ENCODE measurements at places on chromosomes 6 and 20.

- DNase-seq = no peak
Measured at GRCh38 chr6:141877275-141877983, 255.3 kb upstream of the GJE1 start.

GRCh38 chr6:133236932-133237331 is 4.2 kb upstream of the EYA4 start:
- DNase-seq = no peak

GRCh38 chr6:139979021-139979725 is 604.7 kb upstream of the CITED2 start:
- DNase-seq = no peak

DNA sequence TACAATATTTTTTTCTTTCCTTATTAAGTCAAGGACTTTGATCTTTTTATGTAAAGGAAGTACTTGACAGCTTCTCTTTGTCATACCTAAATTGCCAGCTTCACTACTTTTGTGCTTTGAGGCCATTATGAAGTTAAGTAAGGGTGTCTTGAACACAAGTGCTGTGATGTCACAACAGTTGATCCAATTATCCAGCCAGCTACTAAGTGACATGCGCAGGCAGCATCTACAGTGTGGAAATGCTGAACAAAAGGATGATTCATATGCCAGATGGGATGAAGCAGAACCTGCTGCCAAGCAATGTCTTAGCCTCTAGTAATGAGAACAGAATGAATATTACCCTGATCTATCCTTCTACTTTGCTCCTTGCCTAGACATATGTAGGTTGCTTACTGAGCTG is 68.3 kb upstream of the TMEM244 start:
- no peak for DNase-seq

GRCh38 chr6:109182578-109182977 is 87.3 kb downstream of the CEP57L1 start:
- no peak for DNase-seq

- no peak for DNase-seq
Measured at GRCh38 chr6:33566182-33567084, 13.6 kb downstream of the BAK1 start.

DNA sequence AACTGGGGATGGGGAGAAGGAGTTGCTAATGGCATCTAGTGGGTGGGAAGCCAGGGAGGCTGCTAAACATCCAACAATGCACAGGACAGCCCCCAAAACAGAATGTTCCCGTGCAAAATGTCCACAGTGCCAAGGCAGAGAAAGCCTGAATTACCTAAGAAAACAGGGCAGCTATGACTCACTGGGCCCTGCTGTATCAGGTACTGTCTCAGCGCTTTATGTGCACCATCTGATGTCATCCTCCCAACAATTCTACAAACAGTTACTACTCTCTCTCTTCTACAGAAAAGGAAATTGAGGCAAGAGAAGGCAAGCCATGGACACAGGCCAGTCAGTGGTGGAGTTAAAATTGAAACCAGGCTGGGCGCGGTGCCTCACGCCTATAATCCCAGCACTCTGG is 3.1 kb downstream of the YTHDF1 start:
- no peak for DNase-seq

DNA sequence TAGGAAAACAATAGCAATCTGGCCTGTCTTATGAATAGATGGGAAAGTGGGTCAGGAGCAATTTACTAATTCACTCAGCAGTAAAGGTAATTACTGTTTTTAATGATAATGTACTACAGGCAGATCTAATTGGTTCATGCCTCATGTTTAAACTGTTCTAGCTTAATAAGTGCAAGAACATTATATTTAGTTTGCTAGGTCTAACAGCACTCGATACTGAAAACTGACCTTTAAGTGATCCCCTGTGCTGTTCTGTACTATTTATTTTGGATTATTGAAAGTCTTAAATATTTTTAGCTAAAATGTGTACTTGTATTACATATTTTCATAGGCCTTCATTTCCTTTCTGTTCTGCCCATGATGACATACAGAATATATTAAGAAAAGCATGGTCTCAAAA is 998.0 kb upstream of the GJE1 start:
- no peak for DNase-seq

DNA sequence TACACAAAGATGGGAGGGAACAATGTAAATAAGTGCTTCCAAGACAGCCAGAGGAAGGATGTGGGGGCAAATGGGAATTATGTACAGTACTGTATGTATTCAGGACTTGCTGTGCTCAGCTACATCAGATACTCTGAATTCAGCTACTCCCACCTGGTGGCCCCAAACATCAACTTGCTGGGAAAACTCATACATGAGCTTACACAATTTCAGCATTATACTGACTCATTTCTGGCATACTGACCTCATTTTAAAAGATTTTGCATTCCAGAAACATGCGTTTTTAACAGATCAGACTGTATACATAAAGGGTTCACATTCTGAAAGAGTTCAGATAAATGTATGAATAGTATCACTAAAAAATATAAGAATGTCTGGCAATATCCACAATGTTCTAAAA is 59.7 kb downstream of the GPX5 start:
- peak; percentile 46 for DNase-seq

DNA sequence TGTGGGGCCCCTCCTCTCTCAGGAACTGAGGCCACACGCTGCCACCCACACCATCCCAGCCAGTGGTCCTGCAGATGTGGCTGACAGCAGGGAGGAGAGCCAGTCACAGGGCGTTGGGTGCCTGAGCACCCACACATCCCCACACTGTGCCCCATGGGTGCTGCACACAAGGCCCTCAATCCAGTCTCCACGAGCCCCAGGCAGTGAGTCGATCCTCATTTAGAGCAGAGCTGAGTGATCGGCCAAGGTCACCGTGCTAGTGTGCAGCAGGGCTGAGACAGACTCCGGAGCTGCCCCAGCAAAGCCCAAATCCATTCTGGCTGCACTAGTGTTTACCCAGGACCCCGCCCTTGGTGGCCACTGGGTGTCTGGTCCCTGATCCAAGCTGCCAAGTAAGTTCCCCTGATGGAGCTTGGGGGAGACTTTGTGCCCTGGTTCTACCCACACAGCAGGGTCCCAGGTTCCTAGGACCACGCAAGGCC is 9.0 kb downstream of the C20orf203 start:
- no peak for DNase-seq

GRCh38 chr6:106510090-106510970 is 119.0 kb downstream of the RTN4IP1 start:
- DNase-seq = peak; percentile 96

GRCh38 chr6:147738099-147738498 is 229.6 kb downstream of the SAMD5 start:
- DNase-seq = no peak

DNA sequence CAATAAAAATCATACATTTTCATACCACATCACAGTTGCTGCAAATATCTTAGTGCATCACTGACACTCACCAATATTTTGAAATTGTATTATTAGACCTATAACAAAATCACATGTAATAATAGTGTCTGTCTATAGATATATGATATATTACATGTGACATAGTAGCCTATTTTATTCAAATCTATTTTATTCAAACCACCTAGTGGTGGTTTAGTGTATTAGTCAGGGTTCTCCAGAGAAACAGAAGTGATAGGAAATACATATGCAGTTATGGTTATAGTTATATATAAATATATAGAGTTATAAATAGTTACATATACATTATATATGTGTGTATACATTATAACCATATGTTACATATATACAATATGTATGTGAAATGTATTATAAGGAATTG is 366.5 kb upstream of the ARID1B start:
- DNase-seq = peak; percentile 45

GRCh38 chr20:63432577-63433325 is 39.7 kb downstream of the KCNQ2 start:
- no peak for DNase-seq

DNA sequence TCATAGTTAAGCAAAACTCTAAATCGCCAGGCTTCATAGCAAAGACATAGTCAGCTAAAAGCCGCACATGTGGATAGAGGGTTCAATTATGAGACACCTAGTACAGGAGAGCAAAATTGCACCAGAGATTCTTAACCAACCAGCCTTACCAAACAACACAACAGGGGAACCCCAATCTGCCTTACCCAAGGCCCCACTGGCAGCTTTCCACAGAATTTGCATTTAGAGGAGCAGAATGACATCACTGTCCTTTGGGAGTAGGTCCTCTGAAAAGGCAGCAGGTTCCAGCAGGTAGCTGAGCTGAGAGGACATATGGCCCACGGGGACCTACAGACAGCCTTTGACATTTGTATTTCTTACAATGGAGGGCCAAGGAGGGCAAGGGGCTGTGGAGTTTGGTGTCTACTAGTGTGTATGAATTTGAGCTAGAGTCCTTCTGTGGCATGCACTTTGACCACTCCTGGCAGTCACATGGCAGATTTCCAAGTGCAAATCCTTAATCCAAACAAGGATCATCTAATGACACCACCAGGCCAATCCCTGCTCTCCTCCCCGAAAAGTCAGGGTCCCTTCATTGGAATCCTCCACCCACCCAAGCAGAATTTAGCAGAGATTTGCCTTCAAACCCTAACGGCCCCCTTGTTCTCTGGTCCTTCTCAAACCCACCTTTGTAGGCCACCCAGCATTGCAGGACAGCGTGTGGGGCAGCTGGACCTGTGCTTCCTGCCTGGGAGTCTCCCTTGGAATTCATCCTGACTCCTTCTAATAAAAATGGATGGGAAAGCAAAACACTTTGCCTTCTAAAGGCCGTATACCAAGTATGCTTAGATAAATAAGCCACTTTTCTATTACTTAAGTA is 171.2 kb upstream of the SUPT3H start:
- DNase-seq = peak; percentile 89

- DNase-seq = no peak
Measured at GRCh38 chr20:61964675-61965605, 100.7 kb downstream of the TAF4 start.

DNA sequence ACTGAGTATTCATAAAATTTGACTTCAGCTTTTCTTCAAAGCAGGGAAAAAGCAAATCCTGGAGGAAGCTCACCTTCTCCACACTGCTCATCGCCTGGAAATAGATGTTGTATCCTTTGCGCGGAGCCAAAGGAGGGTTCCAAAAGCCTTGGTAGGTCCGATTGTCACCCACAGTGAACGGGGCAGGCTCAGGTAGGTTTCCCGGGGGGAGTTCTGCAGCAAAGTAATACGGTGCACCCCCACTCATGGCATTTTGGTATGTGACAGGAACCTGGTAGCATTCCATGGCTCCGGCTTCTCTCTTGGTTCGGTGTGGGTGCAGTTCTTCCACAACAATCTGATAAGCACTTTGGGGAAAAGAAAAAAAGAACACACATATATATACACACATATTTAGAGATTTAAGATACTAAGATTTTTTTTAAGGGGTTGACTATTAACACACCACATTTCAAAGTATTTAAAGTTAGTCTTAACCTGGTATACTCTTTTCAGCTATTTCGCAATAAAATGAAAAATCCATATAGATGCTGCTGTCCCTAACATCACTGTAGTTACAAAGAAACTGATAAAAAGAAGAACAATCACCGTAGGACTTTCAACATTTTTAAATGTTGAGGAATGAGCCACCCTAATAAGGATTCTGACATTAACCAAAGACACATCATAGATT is 166.7 kb upstream of the THEMIS start:
- no peak for DNase-seq

DNA sequence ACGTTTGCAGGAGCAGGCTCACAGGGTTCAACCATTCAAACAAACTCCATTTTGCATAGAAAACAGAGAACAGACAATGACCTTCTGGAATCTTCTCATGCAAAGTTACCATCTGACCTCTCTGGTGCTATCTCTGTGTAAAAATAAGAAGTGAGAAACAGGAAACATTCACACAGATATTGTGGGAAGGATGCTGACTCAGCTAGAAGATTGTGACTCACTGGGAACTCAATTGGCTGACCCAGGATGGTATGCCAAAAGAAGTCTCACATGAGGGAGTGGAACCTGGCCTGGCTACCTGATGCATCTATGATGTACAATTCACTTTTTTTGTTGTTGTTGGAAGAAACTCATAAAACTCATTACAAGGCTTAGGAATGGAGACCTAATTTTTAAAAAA is 61.1 kb upstream of the TBX18 start:
- DNase-seq = no peak

DNA sequence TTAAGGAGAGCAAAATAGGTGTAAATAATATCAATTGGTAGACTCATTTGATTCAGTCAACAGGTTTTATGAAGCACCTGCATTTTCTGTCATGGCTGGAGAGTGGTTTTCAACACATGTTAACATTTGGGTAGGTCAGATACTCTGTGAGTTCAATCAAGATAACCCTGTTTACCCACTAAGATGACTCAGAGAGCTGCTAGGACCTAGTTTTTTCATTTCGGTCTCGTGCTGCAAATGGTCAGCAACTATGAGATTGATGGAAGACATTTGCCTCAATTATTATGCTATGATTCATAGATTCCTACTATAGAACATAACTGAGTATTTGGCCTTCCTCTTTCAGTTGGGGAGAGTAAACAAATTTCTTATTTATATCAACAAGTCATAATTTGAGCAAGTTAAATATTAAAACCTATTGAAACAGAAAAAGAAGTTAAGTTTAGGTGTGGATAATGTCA is 391.4 kb upstream of the CITED2 start:
- no peak for DNase-seq

DNA sequence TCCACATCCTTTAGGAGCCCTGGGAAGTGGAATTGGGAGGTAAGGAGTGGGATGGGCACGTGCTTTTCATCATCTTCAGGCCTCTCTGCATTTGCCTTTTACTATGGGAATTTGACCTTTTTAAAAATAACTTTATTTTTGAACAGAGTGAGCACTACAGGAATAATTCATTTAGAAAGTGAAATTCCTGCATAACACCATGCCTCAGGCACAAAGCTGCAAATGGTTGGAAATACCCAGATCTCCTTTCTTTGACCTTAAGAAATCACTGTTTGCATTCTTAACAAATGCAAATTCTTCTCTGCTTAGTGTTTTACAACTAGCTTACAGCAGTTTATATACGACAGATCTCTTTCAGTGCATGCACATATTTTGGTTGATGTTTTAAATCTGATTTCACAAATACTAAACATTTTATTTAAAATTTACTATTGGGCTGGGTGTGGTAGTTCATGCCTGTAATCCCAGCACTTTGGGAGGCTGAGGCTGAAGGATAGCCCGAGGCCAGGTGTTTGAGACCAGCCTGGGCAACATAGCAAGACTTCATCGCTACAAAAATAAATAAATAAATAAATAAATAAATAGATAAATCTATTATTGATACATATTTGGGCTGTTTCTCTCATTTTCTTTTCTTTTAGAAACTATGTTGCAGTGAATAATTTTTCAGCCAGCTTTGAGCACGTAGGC is 24.5 kb downstream of the CST8 start:
- DNase-seq = no peak

GRCh38 chr6:18491308-18492045 is 104.3 kb downstream of the RNF144B start:
- no peak for DNase-seq
